Naive thymus-derived CD4-positive, alpha-beta T cell (primary cell): ENCODE measurements at places on chromosomes 4 and X.

- H3K4me1 ChIP-seq = no peaks in the 10 kb centered on the region
- no peaks in the 10 kb centered on the region for H3K36me3 ChIP-seq
- no peaks in the 10 kb centered on the region for H3K27me3 ChIP-seq
- H3K4me3 ChIP-seq = no peak overlapping the region
These were observed 180.0 kb downstream of the NKX6-1 start for GRCh38 chr4:84319124-84319523.

GRCh38 chr4:175441256-175441655 lies 370.8 kb downstream of the GPM6A start:
- no peaks in the 10 kb centered on the region for H3K27me3 ChIP-seq
- H3K4me3 ChIP-seq = no peak overlapping the region
- H3K36me3 ChIP-seq = no peaks in the 10 kb centered on the region
- no peaks in the 10 kb centered on the region for H3K4me1 ChIP-seq
- H3K27ac ChIP-seq = no peak overlapping the region

GRCh38 chr4:48602763-48603162 lies 112.7 kb downstream of the ZAR1 start:
- DNase-seq = no peak
- H3K27me3 ChIP-seq = no peaks in the 10 kb centered on the region
- H3K36me3 ChIP-seq = peaks cover 20% of the 10 kb centered on the region
- no peak overlapping the region for H3K27ac ChIP-seq
- no peak overlapping the region for H3K4me3 ChIP-seq
- no peaks in the 10 kb centered on the region for H3K4me1 ChIP-seq

DNA sequence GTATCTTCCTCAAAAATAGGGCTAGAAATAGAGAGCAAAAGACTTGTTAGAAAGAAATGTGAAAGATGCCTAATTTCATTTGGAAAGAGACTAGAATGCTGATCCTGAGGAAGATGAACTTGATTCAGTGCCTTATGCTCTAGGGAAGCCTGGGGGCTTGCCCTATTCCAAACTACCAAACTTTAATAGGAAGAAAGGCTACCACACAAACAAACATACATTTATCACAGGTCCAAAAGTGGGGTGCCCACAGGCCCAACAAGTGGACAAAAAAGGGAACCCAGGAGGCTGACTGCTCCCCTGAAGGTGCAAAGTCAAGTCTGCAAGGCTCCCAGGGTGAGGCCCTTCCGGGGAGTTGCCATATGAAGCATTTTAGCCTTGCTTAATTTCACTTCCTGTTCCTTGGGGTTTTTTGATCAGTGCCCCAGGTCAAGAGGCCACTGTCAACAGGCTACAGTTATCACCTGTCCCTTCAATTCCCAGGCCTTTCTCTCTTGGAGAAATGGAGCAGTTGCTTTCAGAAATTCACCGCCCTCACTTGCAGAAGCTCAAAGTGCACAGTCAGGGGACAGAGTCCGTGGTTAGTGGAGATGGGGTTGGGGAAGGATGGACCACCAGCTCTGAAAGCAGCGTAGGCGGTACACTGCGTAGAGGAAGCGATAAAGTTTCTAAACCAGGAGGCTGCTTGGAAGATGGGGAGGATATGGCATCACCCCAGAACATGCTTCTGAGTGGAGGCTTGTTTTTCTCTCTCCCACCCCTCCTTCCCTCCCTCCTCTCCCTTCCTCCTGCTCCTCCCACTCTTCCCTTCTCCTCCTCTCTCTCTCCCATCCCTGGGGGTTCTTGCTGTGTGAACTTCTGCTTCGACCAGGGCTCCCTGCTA lies 36.4 kb downstream of the TMEM154 start:
- no peak for DNase-seq
- no peak overlapping the region for H3K4me3 ChIP-seq
- peaks cover 5% of the 10 kb centered on the region for H3K36me3 ChIP-seq
- no peaks in the 10 kb centered on the region for H3K4me1 ChIP-seq

DNA sequence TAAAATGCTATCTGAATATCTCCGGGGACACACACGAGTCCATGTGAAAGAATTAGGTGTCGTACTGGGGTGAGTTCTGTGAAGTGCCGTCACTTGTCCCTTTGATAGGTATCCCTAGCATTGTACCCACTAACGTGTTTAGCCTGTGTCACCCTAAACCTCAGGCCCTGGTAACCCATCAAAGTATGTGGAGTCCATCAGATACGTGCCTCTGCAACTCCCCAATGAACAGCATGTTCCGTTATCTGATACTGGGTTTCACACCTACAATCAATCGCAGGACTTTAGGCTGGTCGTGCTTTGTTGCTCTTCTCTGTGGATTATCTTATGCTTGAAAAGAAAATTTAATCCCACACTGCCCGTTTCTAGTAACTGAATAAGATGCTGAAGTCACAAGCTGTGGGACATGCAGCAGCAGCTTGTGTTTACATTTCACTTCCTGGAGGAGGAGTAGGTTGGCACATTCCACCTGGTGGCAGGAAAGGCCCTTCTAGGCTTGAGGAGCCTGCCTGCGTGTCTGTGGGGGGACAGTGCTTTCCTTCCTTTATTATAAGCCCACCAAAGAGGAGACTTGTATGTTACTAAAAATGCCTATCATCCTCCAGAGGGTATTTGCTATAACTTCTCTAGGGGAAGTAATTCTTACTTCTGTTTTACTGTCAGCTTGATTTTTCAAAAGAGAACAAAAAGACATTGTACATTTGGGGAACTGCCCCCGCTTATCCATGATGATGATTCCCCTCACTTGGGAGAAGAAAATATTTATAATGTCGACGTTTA lies 127.2 kb downstream of the FNIP2 start:
- no peak overlapping the region for H3K4me3 ChIP-seq
- H3K36me3 ChIP-seq = peaks cover 8% of the 10 kb centered on the region
- no peaks in the 10 kb centered on the region for H3K4me1 ChIP-seq
- H3K27me3 ChIP-seq = no peaks in the 10 kb centered on the region
- no peak overlapping the region for H3K27ac ChIP-seq

- no peaks in the 10 kb centered on the region for H3K4me1 ChIP-seq
- no peak overlapping the region for H3K27ac ChIP-seq
- H3K4me3 ChIP-seq = no peak overlapping the region
- no peak for DNase-seq
These were observed 84.0 kb downstream of the ADAMTS3 start for GRCh38 chr4:72484981-72485380.

- H3K4me3 ChIP-seq = no peak overlapping the region
- no peaks in the 10 kb centered on the region for H3K4me1 ChIP-seq
- H3K27ac ChIP-seq = no peak overlapping the region
- no peaks in the 10 kb centered on the region for H3K36me3 ChIP-seq
- no peaks in the 10 kb centered on the region for H3K27me3 ChIP-seq
These were observed 32.9 kb upstream of the GC start for GRCh38 chr4:71816676-71817303.

DNA sequence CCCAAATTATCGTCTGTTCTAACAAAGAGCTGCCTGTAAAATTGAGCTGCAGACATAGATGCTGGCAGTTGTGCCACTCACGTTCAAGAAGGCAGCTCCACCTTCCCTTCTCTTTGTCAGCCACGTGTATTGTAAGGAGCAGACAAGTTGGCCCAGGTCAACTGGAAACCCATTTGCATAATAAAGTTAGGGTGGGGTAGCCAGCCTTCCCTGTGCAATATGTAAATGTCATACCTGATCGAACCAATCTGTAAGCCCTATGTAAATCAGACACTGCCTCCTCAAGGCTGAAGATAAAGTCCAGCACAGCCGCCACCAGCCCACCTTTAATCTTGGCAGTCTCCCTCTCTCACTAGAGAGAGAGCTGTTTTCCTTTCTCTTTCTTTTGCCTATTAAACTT lies 117.2 kb downstream of the TMEM144 start:
- no peaks in the 10 kb centered on the region for H3K27me3 ChIP-seq
- no peak for DNase-seq
- H3K4me1 ChIP-seq = no peaks in the 10 kb centered on the region
- no peaks in the 10 kb centered on the region for H3K36me3 ChIP-seq
- no peak overlapping the region for H3K27ac ChIP-seq

GRCh38 chr4:23972187-23972586 lies 82.3 kb upstream of the PPARGC1A start:
- no peaks in the 10 kb centered on the region for H3K4me1 ChIP-seq
- H3K36me3 ChIP-seq = no peaks in the 10 kb centered on the region
- no peaks in the 10 kb centered on the region for H3K27me3 ChIP-seq

DNA sequence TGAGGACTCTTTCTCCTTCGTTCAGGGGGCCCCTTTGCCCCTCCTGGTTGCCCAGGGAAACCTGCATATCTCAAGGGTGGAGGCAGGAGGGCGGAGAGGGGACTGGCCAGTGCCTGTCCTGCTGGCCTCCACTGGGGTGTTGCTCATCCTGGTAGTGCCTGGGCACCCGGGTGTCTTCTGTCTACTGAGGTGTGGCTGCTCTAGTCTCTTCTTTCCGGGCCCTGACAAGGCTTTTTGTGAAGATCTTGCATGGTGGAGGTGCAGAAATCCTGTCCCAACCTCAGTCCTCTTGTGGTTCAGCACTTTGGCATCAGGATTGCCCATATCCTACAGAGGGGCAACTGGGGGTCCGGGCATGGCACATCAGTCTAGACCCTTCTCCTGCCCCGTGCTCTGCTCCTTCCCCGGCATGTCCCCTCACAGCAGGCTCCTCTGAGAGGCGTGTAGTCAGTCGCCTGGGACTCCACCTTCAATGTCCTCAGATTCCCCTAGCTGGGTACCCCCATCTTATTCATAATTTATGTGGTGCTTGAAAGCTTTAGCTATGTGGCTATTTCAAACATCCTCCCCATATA lies 1.9 kb downstream of the CCDC110 start:
- H3K4me1 ChIP-seq = no peaks in the 10 kb centered on the region
- no peak overlapping the region for H3K27ac ChIP-seq
- no peak for DNase-seq
- H3K4me3 ChIP-seq = no peak overlapping the region
- H3K27me3 ChIP-seq = no peaks in the 10 kb centered on the region

- no peaks in the 10 kb centered on the region for H3K27me3 ChIP-seq
- no peak overlapping the region for H3K4me3 ChIP-seq
- no peak overlapping the region for H3K27ac ChIP-seq
- H3K4me1 ChIP-seq = no peaks in the 10 kb centered on the region
These were observed 10.5 kb downstream of the ARL13A start for GRCh38 chrX:100979881-100980607.
